ENCODE measurements at places on chromosomes 7 and 10.

DNA sequence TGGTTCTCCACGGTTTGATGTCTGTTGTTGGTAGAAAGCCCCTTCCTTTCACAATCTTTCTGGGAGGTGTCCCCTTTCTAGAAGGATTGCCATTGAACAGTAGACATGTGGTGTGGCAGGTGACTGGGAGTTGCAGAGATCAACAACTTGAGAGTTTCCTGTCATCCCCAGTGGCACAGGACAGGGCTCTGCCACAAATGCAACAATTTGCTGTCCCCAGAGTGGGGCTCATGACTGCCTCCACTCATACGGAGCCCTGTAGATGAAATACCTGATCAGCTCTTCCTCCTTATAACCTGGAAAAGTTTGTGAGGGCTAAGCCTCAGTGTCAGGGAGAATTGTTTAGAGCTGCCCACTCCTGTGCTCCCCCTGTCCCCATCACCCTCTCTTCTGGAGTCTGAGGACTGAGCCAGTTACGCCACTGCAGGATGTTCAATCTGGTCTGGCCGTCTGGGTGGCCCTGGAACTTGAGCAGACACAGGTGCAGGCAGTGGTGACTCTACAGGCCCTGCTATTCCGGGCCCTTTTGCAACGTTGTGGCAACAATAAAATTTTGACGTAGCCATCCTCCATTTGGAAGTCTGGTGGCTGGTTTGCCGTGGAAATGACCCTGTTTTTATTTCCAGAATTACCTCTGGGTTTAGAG lies 6.5 kb downstream of the DBNL start:
- DNase-seq: no peak

DNA sequence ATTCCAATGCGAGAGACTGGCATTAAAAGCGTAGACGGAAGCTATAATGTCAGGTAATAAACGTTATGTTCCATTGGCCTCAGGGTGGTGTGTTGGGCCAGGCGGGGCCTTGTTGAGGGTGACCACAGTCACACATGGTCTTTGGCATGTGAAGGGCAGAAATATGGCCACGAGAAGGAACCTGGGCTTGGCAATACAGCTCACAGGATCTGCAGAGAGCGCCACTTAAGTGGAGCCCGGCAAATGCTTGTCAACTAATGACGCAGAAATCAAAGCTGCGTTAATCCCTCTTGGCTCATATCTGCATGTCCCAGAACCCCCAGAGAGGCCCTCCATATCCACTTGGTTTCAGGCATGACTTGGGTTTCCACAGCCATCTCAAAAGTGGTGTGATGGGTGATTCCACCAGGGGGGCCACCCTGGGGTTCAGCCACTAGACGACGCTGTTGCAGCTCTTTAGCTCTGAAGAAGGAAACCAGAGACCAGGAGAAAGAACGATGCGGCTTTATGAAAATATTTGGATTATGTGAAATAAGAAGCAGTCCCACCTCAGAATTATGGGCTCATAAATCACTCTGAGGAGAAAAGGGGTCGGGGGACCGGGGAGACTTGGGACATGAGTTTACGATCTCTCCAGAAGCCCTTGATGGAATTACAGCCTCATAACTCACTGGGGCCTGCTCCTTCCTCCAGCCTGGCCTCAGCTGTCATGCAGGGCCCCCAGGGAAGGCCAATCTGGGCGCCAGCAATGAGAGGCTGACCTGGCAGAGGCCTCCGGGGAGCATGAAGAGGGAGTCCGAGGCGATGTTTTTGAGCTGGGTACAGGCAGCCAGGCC lies 462.5 kb downstream of the PLXNA4 start:
- DNase-seq: no peak

- no peak for DNase-seq
These were observed 104.0 kb downstream of the GRM3 start for GRCh38 chr7:86747698-86748097.

DNA sequence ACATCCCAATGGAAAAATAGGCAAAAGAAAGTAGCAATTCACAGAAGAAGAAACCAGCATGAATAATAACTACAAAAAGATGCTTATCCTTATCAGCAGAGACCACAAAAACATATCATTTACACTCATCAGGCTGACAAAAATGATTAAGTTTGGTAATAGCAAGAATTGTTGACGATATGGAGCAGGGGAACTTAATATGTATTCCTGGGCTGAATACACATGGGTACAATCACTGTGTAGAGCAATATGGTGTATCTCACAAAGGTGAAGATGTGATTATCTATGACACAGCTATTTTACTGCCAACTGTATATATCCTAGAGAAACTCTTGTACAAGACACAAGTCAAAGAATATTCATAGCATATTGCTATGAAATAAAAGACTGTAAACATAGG lies 141.8 kb upstream of the NOBOX start:
- no peak for DNase-seq

- no peak for DNase-seq
These were observed 8.2 kb upstream of the PAXIP1 start for GRCh38 chr7:155011086-155011485.

- DNase-seq: peak; percentile 84
These were observed 209.7 kb downstream of the SKIDA1 start for GRCh38 chr10:21315645-21316220.

DNA sequence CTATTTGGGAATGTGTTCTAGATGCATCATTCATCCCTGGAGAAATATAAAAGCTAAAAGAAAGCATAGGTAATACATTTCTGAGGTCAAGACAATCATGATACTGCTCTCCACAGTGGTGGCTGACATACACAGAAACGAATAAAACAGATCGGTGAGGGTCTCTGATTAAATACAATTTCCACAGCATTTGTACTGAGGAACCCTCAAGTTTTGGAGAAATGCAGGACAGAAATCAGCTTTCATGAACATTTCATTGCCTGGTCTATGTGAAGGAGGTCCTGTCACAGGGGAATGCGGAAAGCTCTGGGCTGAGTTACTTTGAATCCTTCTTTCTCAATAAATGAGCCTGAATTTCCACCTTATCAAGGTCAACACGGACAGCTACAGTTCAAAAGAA lies 67.9 kb upstream of the ITGB1 start:
- DNase-seq: no peak

- DNase-seq: no peak
These were observed 97.7 kb downstream of the ARHGAP12 start for GRCh38 chr10:31830887-31831286.

GRCh38 chr10:74932648-74933047 lies 106.2 kb downstream of the KAT6B start:
- no peak for DNase-seq

DNA sequence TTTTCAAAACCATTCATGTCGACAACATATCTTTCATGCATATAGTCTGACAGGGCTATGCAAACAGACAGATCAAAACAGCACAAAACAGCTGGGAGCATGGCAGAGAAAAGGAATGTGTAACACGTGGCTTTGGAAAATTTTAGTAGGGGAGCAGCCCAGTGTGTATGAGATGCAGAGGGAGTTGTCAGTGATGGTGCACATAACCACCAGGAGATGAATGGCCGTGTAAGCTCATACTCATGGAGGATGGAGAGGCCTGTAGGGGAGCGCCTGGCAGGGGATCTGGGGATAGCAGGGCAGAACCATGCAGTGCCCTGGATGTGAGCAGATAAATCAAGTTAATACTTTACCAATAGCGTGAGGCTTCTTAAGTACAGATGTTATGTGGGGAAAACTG lies 45.7 kb downstream of the RHOBTB1 start:
- no peak for DNase-seq

- DNase-seq: no peak
These were observed 276.5 kb upstream of the TEX47 start for GRCh38 chr7:89072081-89072480.

DNA sequence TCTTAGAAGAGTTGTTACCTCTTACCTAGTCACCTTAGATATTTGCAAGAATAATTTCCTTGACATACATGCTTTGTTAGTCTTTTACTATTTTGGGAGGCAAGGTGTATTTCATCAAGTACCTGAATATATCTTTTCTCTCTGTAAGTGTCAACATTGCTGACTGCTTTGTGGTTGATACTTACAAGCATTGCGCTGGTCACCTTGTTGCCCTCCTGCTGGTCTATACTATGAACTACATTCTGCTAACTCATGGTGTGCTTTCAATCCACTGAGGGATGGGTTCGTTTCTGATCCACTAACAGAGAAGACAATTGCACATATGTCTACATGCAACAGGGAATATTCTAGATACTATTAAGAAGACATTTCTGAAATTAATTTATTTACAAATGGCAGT lies 837.8 kb upstream of the COBL start:
- no peak for DNase-seq

DNA sequence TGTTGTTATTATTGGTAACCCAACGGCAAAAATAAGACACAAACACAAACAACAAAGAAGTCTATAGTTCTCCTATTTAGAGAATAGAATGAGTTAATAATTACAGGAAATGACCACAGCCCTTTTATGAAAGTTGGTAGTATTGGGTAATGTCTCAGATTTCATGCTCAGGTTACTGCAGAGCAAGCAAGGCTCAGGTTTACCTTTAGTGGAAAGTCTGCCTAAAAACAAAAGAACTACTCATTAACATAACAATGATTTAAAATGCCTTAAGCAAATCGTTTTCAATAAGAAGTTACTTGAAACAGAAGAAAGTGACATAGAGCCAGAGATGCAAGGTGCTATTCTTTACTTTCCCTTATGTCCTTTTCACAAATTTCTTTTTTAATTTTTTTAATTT lies 441.2 kb downstream of the PLXDC2 start:
- no peak for DNase-seq

GRCh38 chr7:54987772-54988171 lies 31.0 kb upstream of the EGFR start:
- no peak for DNase-seq

DNA sequence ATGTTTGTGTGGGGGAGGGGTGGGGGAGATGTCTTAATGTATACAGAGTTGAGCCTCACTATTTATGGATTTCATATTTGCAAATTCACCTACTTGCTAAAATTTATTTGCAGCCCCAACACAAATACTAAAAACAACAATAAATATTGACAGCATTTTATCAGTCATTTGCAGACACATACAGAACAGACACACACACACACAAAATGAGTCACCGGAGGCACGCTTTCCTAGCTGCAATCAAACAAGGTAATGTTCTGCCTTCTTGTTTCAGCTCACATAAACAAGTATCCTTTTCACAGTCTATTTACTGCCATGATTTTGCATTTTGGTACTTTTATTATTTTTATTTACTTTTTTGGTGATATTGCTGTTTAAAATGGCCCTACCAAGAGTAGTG lies 88.5 kb downstream of the IPMK start:
- DNase-seq: no peak

DNA sequence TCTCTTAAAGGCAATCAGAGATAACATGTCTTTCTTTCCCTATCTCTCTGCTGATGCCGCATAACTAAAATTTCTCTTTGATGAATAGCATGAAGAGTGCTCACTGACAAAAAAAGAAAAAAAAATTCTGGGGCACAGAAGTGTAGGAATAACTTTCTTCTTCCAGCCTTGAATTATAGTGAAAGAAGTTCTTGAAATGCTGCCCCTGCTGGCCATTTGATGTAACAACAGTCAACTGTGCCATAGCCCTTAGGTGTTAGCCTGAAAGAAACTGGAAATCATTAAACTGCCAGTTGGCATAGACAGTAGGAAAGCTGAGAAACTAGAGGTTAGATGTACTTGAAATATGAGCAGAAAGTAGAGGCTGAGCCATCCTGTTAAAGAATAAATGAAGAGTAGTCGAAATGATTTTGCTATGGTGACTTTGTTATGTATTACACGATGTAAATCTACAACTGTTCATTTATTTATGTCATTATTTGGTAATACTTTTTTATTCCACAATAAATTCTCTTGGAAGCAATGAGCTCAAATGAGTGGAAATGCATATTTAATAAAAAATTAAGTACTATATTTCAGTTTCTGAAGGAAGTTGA lies 48.3 kb upstream of the FAM171A1 start:
- no peak for DNase-seq

DNA sequence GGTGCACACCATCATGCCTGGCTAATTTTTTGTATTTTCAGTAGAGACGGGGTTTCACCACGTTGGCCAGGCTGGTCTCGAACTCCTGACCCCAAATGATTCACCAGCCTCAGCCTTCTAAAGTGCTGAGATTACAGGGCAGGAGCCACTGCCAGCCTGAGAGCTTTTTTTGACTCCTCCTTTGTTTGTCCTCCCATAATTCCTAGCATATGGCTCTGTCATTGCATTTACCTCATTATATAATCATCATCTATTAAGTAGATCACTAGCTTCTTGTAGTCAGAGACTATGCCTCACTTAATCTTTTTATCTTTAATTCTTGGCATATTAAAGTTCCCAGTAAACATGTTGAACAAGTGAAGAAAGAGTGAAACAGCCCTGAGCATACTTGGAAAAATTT lies 82.1 kb downstream of the CPEB3 start:
- DNase-seq: no peak

DNA sequence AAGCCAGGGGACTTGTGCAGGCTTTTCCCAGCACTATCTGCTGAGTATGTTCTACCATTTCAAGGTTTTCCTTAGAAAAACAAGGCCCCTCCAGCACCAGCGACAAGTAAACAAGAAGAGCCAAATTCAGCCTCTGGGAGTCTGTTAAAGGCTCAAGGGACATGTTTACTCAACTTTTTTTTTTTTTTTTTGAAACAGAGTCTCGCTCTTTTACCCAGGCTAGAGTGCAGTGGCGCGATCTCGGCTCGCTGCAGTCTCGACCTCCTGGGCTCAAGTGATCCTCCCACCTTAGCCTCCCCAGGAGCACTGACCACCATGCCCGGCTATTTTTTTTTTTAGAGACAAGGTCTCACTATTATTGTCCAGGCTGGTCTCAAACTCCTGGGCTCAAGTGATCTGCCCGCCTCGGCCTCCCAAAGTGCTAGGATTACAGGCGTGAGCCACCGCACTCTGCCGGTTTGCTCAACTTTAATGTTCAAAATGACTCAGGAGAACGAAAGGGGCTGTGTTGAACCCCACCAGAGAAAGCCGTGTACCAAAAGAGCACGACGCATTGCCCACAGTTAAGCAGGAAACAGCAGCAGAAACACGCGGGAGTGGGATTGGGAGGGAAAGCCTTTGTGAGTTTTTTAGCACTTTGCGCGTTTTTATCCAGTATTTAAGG lies 772 bp downstream of the PRDX3 start:
- no peak for DNase-seq

DNA sequence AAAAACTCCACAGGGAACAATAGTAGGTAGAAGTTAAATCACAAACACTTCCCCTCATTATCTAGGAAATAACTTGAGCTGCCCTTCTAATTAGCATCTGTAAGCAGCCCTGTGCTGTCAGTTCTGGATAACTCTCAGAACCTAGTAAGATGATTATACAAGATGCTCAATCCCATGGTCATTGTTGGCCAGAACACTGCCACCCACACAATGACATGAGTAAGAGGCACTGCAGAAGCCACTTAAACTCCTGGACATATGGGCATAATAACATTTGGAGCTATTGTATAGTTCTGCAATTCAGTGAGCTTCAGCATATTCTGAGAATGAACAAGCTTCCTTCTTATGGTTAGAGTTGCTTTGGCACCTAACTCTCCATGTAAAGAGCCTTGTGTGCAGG lies 153.8 kb downstream of the PLPP4 start:
- no peak for DNase-seq

DNA sequence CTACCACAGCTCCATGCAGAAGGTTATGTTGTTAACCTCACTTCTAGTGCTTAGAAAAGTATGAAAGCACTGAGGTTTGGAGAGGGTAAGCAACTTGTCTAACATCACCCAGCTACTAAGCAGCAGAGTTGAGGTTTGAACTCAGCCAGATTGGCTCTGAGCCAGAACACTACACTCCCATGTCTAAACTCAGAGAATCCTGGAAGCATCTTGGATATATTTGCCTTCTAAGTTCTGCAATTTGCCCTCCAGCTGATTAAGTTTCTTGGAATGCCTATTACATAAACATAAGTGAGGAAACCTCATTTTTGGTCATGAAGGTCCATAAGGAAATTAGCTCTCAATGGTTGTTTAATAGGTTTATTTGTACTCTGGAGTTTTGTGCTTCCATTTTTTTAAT lies 78.1 kb upstream of the PHYHIPL start:
- peak; percentile 93 for DNase-seq

All from HFF-Myc (cell line).